ENCODE measurements at places on chromosomes 6 and 20.
A peak's percentile ranks its signal among the peaks of the same experiment; 100 is the strongest.

GRCh38 chr6:107690643-107691061 lies 133.5 kb downstream of the SCML4 start:
- DNase-seq, result no peak

DNA sequence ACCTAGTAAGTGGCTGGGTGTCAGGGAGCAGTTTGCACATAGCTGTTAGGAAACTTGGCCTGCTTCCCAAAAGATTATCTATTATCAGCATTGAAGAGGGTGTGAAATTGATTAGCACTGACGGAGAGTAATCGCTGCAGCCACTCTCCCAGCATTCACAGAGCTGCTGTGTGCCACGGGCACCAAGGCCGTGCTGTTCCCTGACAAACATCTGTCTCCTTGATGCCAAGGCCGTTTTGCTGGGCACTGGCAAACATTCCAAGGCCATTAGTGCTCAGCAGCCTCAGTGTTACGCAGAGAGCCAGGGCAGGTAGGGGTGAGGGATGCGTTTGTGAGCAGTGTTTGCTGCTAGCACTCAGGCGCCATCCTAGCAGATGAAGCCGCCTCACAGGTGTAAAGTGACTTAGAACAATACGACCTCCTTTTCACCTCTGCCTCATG lies 57.7 kb upstream of the VSTM2L start:
- DNase-seq, result no peak

- DNase-seq, result peak; percentile 87
Measured at GRCh38 chr6:170529839-170530469, 23.2 kb downstream of the PSMB1 start.

- DNase-seq, result no peak
Measured at GRCh38 chr6:69917834-69918233, 51.5 kb downstream of the COL19A1 start.

DNA sequence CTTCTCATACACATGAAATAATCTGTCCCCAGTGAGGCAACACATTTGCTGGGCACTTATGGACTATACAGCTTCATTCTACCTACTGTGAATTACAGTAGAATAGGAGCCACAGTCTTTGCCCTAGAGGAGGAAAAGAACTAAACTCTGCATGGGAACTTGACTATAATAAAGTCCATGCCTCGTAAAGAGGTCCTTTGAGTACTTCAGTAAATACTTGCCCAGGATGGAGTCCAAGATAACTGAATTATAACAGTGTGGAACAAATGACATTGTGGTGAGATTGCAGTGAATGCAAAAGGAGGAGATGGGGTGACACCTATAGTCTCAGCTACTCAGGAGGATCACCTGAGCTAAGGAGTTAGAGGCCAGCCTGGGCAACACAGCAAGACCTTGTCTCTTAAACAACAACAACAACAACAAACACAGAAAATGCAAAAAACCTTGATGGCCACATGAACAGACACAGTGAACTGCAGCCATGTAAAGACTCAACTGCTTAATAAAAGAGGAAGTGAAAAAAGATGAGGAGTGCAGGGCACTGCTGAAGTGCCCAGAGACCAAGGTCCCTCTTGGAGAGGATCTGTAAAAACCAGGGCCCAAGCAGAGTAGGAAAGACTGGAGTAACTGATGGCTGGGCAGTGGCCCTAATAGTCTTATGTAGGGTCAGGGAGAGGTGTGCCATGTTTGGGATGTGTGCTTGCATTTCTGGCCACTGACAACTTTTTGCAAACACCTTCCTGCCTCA lies 3.7 kb downstream of the MRPS18A start:
- no peak for DNase-seq

DNA sequence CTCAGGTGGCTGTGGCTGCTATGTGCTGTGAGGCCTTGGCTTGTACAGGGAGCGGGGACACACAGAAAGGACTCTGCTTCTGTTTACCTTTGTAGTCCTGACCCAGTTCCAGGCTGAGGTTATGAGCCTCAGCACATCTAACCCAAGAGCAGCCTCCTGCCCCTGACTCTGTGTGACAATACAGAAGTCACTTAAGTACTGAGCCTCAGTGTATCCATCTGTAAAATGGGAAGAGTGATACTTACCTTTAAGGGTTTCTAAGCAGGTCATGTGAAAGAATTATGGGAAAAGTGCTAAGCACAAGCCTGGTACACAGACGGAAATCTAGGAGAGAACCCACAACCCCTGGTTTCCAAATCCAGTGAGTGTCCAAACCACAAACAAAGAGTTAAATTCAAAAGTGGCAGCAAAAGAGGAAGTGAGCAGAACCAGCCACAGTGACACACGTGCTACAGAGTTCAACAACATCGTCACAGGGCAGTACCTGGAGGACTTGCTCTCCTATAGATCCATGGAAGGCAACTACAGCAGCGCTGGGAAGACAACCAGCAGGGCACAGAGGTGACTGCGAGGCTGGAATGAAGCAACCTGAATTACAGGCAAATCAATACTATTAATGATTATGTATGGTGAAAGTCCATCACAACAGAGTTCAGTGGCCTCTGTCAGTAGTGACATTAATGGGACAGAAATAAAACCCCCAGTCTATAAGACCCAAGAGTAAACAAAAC lies 12.5 kb downstream of the TRIM26 start:
- no peak for DNase-seq

DNA sequence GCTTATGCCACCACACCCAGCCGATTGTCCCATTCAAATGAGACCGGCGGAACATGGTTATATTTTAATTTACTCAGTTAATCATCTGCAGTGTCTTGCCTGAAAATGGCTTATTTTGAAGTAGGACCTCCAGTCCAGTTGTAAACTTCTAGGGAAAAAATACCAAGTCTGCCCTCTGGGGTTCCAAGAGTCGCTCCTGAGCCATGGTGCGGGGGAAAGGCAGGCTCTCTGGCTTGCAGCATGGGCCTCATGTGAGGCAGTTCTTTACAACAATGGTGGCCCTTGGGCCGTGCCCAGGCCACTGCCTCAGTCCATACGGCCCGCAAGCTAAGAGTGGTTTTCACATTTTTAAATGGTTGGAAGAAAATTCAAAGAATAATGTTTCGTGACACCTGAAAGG lies 62.7 kb upstream of the XRN2 start:
- no peak for DNase-seq

DNA sequence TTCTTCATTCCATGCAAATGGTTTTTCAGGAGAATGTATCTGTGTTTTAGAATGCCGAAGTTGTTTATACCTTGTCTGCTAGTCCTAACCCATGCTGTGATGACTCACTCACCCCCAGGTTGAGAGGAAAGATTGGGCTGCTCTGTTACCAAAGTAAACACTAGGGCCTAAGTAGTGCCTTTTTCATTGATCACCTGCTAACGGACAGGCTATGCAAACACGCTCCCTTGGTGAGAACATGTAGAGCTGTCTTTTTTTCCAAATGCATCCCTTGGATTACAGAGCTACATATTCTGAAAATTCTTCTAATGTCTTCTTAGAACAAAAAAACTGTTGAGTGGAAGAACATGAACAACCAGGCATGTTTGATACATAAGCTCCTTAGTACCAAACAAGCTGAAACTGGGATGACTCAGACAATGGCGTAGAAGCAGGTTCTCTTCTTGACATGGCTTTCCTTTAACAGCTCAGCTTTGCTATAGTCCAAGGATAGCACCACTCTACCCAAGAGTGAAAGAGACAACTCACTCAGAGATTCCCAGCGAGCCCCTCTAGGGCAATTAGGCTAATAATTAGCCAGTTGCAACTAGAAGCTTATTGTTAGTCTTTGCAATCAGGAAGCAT lies 20.5 kb downstream of the PERP start:
- no peak for DNase-seq

DNA sequence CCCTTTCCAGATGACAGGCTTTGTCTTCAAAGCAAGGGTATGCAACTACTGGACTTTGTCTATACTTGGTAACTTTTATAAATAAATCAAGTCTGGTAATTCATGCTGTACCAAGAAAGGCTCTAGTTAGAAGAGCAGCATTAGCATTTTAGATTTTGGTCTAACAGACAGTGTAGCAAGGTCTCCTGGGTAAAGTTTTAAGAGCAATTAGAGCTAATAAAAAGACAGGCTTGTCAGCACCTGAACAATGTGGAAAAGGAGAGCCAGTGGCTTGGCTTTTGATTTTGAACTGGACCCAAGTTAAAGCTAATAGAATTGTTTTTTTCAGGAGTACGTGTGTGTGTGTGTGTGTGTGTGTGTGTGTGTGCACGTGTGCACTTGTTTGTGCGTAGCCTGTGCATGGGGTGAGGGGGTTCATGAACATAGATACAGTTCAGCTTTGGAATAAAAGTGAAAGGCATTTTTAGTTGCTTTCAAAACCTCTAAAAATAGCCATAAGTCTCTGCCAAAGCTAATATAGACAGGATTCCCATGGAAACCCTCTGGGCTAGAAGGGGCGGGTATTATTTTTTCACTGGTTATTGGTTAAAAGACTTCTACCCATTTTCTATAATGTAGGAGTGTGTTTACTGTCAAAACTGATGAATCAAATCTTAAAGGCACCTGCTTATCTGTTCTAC lies 138.4 kb downstream of the KCNQ5 start:
- DNase-seq, result no peak

- no peak for DNase-seq
Measured at GRCh38 chr6:111427341-111428116, 55.5 kb downstream of the REV3L start.

DNA sequence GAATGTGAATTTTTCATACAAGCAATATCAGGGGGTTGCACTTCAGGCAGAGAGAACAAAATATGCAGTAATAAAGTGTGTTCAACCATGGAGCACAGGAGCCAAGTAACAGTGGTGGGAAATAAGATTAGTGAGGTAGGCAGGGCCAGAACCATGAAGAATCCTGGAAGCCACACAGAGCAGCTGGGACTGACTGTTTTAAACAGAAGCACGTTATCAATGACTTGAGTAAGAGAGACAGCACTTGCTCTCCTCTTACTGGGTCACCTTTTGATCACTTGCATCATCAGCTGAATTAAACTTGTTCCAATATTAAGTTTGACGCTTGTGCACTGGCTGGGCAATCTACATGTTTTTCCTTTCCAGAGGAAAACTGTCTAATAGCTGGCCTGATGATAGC lies 238.5 kb downstream of the TBX18 start:
- no peak for DNase-seq

- DNase-seq, result no peak
Measured at GRCh38 chr6:11485271-11485670, 52.3 kb upstream of the TMEM170B start.

DNA sequence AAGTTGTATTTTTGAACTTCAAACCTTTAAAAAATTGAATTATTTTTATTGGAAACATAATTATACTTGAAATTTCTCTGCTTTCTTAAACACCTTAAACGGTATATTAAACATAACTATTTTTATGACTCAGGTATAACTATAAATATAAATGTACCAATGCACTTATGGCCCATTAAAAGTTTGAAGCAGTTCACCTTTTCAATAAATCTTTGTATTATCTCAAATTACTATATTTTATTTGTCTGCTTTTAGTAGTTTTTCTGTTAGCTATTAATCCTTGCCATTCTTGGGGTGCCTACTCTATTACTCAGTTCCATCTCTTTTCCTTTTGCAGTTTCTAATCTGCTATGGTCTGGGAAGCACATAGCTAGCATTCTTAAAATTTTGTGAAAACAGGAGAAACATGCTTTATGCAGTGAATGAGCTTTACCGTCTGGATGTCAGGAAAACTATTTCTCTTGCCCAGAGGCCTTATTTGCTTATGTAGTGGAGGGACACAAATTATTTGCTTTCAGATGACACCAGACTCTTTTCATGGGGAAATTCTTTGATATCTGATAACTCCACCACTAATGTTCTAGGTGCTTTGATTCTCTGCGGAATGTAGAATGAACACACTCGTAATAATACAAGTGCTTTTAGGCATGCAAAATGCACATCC lies 378.9 kb upstream of the CITED2 start:
- no peak for DNase-seq

- DNase-seq, result no peak
Measured at GRCh38 chr6:16741112-16742016, 19.9 kb downstream of the ATXN1 start.

DNA sequence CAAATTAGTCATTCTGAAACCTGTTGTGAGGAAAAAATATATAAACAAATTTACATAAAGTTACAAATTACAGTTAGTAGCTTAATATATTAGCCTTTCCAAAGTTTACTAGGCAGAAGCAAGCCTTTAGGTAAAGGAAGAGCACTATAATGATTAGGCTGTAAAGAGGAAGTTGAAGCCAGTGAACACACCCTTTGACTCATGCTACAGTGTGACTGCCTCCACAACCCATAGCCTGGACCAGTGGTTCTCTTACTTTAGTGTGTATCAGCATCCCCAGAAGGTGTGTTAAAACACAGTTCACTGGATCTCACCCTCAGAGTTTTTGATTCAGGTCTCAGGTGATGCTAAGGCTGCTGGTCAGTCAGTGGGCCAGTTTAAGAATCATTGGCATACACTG lies 91.4 kb upstream of the DEFB112 start:
- no peak for DNase-seq

DNA sequence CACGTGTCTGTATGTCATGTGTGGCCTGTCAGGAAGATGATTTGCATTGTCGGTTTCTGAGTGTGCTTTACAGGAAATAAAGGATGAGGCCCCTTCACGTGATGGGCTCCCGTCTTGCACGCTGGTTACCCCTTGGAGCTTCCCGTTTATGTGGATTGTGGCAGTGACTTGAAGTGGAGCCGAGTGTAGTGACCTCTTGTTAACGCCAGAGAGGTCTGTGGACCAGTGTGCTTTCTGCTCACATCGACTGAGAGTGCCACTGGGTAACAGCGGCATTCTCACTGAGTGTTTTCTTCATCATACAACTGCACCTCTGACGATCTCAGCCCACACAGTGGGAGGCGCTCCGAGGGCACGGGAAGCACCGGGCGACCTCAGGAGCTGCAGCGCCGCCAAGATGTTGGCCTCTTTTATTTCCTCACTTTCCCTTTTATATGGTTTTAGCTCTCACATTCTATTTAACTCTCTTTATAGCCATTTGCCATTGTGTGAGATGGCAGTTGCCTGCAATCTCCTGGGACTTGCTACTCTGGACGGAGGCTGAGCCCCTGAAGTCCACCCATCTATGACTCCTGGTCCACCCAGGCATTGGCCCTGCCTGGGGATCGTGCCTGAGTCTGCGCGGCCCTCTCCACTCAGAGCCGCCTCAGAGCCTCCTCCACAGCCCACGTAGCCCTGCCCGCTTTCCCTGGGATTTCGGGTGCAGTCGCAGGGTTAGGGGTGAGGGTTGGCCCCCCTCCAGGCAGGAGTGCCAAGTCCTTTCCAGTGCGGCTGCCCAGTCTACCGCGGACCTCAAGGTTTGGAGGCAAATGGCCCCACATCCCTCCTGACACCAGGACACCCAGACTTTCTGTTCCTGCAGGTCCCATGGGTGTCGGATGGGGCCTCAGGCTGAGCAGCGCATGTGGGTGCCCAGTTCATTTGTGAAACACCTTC lies 238.9 kb downstream of the ERMARD start:
- peak; percentile 15 for DNase-seq

DNA sequence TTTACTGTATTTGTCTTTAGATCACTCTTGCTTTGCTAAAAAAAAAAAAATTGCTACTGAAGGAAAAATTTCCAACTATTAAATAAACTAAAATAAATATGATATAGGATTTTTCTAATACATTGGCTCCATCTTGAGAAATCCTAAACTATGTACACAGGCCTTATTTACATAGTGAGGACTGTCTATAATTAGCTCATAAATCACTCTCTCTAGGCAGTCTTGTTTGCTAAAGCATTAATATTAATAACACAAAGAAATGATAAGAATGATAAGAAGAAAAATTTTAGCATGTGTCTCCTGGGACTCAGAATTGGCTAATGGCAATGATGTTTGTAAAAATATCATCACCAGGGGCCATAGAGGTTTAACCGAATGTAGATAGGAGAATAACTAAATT lies 13.3 kb upstream of the CRYBG1 start:
- DNase-seq, result no peak

Measured in K562 (cell line).